ENCODE measurements at places on chromosomes 6 and 20.

- no peak for DNase-seq
Measured at GRCh38 chr20:6732001-6732447, 35.5 kb upstream of the BMP2 start.

DNA sequence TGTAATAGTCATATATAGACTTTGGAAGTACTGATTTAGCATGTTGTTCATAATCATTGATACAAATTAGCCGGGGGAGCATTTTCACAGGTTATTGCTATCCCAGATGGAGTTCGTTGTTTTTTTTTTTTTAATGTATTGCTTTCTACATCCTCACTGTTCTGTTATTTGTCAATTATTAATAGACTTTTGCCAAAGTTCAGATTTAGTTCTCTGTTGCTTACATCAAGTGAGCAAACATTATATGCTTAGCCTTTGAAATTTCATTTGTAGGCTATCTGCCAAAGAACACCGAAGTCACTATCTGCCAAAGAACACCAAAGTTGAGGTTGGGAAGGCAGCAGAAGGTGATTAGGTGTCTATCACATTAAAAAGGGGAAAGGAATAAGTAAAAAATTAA lies at the start of gene HAO1:
HAO1 (minus strand) TSS at position 118 of the 400 bp plus-strand sequence; CDS start at position 82, 36 bp downstream.
- DNase-seq, result no peak

- no peak for DNase-seq
Measured at GRCh38 chr20:62925076-62925419, 1.3 kb downstream of the DIDO1 start.

GRCh38 chr6:87929843-87930288 lies 117.8 kb upstream of the SPACA1 start:
- DNase-seq, result peak; percentile 52

- no peak for DNase-seq
Measured at GRCh38 chr6:80541886-80542285, 435.4 kb downstream of the BCKDHB start.

- peak; percentile 64 for DNase-seq
Measured at GRCh38 chr6:164258421-164258820, 843.9 kb downstream of the QKI start.

DNA sequence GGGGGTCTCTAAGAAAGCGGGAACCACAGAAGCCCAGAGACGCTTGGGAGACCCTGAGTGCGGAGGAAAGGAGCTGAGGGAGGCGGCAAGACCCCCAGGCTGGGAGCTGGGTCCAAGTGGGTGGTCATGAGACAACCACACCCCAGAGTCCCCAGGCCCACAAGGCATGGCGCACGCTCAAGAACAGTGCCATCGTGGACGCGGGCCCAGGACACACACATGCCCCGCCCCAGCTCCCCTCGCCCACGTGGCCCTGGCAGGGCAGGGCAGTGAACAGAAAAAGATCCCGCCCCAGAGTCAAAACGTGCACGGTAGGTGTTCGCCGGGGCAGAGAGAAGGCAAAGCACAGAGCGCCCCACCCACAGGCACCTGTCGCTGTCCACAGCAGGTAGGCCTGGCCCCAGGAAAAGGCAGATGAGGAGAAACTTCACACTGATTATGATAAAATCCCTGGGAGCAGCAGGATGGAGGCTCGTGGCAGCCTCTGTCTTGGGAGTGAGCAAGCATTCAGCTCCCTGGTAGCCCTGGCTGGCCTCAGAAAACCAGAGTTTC lies 50.0 kb downstream of the BPIFB1 start:
- DNase-seq, result no peak

DNA sequence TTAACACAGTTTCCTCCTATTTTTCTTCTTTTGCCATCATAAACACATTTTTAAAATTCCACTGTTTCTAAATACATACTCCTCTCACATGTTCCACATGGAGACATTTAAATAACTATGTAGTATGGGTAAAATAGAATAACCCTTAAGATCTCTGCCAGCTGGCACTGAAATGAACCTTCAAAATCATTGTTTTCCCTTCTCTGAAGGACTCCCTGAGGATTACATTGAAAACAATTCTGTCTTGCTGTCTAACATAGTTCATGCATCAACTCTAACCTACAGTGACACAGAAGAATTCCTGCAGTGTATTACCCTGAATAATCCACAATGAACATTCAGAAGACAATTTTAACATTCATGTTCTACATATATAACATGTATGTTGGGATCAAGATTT lies 1361.8 kb upstream of the CITED2 start:
- DNase-seq, result no peak

GRCh38 chr20:17874271-17875105 lies 94.1 kb downstream of the SNX5 start:
- no peak for DNase-seq

DNA sequence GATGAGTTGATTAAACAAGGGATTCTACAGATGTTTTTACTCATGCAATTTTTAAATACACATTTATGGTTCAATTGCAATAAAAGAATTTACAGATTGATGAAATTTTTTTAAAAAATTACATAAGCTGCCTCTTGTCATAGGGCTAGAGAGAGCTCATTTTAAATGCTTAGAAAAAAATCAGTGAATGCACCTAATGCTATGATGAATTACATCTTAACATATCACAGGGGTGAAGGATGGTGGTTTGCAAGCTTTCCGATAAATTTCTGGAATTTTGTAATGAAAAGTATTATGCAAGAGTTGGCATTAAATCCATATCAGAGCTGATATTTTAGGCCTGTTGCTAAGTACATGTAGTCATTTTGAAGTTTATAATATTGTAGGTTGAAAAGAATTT lies 29.6 kb downstream of the DSE start:
- DNase-seq, result no peak

GRCh38 chr6:158634695-158635426 lies 9.7 kb downstream of the DYNLT1 start:
- no peak for DNase-seq

DNA sequence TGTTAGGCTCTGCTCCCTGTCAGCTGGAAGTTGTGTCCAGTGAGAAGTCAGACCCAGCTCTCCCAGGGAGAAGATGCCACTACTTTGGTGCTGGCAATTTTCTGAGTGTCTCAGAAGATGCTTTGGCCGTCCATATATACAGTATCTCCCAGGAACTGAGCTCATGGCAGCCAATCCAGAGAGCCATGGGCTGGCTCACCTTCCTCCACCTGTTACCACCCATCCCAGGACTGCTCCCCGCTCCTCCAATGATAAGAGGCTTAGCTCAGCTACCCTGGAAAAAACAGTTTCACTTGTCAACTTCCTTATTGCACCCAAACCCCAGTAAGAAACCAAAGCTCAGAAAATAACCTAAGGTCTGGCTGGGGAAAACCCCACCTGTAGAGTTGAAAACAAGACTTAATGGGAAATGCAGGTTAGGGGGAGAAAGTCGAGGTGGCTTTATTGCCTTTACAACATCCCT lies at the start of gene BNIP5:
BNIP5 (minus strand) TSS at position 110 of the 463 bp plus-strand sequence. CDS start 6,198 bp downstream, outside the sequence.
- no peak for DNase-seq

DNA sequence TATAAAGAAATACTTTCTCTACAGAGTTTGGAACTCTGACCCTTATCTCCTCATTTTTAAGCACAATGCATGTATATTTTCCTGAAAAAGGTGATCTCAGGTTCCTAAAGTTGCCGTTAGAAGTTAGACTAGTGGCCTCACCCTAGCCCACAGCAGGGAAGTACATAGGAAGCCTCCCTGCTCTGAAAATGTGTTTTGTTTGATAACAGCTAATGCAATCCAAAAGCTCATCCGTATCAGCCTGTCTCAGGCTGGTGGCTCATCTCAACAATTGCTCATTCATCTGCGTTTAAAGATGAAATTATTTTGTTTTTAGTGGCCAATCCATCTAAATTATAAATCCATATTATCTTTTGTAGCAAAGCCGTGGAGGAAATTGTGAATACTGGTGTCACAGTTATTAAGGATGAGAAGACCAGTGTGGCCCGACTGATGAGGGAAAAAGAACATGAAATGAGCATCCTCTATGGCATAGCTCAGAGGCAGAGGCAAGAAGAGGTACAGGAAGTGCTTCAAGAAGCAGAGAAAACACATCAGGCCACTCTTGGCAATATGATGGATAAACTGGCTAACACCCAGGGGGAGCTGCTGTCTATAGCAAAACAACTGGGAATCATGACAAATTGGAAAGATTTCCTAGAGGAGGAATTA lies 20.1 kb downstream of the C6orf163 start:
- DNase-seq, result no peak

DNA sequence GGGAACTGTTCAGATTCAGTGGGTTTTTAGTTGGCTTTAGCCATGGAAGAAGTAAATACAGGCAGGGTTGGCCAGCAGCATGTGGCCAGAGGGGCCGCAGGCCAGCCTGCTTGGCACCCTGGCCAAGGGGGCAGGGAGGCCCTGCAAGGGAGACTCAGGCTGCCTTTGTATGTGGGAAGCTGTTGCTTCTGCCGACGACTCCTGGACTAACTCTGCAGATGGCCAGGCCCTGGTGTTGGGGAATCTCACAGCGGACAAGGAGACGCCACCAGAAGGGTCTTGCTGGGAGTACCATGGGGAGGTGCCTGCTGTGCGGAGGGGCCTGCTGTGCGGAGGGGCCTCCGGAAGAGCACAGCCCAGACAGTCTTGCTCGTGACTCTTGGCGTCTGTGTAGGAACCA lies 25.2 kb downstream of the PYGB start:
- DNase-seq, result peak; percentile 18

DNA sequence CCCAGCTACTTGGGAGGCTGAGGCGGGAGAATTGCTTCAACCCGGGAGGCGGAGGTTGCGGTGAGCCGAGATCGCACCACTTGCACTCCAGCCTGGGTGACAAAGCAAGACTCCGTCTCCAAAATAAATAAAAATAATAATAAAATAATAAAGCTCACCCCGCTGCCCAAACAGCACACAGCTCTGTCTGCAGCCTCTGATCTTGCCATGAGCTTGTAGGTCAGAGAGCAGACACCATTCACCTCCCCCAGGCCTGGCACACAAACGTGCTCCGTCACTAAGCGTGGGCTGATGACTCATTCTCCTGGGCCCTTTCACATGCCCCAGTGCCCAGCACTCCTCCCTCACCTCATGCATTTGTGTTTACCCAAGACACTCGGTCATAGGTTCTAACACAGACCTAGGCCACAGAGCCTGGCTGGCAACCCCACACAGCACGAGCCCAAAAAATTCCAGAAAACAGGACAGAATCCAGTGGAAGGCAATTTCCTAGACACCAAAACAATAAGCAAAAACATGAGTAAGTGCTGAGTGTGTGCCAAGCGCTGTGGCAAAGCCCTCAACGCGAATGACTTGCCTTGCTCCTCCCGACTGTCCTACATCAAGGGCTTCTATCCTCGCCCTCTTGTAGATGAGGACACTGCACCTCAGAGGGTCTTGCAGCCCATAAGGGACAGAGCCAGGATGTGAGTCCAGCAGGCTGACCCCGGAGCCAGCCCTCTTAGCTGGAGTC lies 18.0 kb downstream of the ATP9A start:
- peak; percentile 57 for DNase-seq

DNA sequence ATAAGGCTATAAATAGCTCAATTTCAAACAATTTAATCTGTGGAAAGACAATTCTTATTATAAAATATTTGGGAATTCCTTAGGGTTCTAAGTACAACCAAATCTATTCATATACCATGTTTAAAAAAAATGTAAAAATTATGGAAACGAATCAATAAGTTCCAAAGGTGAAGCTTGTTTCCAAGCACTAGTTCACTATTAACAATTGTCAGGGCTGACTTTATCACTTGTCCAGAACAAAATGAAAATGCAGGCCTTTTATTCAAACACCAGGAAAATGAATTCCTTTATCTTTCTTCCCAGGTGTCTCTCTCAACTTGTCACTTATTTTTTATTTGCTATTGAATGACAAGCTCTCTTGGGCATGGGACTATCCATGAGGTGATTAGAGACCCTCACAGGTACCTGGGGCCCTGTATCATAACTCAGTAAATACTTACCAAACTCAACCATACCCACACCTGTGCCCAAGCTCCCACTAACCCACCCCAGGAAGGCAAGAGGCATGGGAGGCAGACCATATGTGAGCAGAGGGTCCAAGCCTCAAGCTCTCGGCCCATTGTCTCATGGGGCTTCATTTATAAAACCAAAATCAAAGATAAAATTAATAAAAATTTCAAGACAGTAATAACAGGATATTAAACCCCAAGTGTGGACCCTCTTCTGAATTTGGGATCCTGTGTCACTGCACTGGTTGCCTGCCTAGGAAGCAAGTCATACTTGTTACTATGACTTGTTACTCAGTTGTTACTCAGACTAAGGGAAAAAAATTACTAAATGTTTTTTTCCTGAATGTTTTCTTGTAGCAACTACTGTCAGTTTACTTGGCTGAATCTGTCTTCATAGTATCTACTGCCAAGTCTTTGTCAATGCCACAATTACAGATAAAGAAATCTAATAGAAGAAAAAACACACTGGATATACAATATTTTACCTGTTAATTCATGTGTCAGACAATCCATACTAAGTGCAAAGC lies 54.7 kb downstream of the PTPRK start:
- no peak for DNase-seq

GRCh38 chr6:23953976-23954375 lies 172.0 kb upstream of the NRSN1 start:
- DNase-seq, result no peak

GRCh38 chr6:134420614-134421181 lies 102.8 kb upstream of the SGK1 start:
- no peak for DNase-seq

- DNase-seq, result no peak
Measured at GRCh38 chr6:118902726-118903125, 8.8 kb downstream of the ASF1A start.

DNA sequence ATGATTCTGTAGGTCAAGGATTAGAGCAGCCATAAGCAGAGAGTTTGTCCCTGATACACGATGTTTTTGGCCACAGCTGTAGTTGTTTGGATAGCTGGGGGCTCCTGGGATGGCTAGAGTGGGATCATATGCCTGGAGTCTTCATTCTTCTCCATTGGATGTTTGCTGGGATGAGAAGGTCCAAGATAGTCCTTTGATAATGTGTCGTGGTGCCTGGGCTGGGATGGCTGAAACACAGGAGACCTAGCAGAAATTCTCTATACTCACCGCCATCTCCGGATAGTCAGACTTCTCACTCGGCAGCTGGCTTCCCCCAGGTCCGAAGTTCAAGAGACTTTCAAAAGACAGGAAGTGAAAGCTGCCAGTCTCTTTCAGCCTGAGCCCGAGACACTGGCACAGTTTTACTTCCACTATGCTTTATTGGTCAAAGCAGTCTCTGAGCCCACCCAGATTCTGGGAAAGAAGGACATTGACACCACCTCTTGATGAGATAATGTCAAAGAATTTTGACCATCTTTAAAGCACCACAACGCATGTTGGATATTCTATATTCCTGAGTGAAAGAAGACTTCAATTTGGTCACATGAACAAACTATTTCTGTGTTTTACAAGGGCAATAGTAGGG lies 16.0 kb downstream of the MARCKS start:
- DNase-seq, result peak; percentile 49

Data from foreskin melanocyte (primary cell).